GM10248 (cell line): ENCODE measurements at places on chromosomes 5 and 9.

- no peak for DNase-seq
Observed at GRCh38 chr5:96687080-96687479, 24.9 kb downstream of the CAST start.

DNA sequence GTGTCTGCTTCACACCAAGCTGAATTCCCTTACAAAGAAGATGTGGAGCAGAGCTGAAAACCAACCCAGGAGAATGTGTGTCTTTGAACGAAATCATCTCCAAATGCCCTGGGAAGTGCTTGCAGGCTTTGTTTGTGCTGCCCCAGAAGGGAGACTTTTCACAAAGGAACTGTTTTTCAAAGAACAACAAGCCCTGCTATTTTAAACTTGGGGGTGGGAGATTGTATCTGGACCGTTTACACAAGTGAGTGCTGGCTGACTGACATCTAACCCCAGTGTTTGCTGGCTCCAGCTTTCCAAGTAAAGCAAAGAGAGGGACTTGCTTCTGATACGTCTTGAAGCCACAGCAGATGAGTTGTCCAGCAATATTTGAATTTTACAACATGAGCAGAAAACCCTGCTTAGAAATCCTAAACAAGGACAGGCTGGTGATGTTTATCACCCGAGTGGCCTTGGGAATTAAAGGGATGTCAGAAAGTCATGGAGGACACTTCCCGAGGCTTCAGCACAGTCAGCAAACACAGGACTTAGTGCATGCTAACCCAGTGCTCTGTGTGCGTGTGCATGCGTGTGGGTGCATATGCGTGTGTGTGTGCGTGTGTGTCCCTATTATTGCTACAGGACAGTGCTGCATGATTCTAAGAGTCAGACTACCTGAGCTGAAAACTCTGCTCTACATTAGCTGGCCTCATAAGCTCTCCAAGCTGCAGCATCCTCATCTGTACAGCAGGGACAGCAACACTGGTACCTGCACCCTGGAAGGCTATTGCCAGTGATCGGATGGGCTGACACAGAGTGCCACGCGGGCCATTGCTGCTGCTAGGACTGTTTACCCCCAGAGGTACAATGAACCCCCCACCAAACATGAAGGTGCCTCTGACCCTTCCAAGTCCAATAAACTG, 1.4 kb downstream of the ADAMTS12 start:
- no peak for DNase-seq

GRCh38 chr5:146248561-146248960, 45.2 kb downstream of the RBM27 start:
- DNase-seq = no peak

DNA sequence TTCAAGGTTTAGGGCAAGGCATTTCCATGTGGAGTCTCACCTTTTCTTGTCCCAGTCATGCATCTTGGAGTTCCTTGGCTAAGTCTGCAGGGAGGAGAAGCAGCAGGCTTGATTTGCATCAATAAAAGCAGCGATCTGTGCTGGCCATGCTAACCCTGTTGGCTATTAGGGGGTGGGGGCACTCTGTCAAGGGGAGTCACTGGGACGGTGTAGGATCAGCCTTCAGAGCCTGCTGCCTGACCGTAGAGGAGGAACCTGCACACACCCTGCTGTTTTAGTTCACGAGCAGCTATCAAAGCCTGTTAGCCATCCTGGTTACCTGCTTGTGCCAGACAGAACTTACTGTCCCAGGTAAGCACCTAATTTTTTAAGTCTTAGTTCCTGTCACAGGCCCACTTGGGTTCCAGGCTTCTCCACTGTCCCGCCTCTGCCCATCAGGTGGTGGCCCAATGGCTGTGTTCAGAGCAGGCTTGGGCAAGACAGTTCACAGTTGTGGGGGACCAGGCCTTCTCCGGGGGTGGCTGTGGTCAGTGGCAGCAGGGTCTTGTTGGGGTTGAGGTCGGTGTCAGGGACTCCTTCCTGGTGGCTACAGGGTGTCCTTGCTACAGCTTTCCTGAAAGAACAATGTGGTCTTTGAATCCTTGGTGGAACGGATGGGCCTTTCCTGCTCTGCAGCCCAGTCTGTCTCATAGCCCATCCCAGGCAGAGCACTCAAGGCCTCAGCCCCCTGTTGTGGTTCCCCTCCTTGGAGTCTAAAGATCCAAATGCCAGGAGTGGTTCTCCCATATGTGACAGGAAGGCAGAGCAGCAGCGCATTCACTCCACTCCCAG, 43.7 kb downstream of the SECISBP2 start:
- no peak for DNase-seq

GRCh38 chr5:40082313-40082712, 597.4 kb upstream of the PTGER4 start:
- no peak for DNase-seq

DNA sequence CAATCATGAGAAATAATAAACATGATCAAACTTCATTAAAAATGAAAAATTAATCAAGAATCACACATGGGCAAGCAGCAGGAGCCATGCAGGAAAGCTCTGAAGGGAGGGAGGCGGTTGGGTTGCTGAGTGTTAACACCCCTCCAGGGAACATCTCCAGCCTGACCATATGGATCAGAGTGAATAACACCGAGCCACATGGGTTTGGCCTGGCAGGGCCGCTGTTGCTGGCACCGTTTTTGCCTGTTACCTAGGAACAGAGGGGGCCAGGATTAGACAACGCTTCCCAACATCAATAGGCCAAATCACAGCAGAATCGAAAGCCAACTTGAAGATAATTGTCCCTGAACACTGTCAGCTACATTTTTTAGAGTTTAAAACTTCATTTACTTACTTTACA, 160.2 kb downstream of the DENND1A start:
- DNase-seq = no peak

DNA sequence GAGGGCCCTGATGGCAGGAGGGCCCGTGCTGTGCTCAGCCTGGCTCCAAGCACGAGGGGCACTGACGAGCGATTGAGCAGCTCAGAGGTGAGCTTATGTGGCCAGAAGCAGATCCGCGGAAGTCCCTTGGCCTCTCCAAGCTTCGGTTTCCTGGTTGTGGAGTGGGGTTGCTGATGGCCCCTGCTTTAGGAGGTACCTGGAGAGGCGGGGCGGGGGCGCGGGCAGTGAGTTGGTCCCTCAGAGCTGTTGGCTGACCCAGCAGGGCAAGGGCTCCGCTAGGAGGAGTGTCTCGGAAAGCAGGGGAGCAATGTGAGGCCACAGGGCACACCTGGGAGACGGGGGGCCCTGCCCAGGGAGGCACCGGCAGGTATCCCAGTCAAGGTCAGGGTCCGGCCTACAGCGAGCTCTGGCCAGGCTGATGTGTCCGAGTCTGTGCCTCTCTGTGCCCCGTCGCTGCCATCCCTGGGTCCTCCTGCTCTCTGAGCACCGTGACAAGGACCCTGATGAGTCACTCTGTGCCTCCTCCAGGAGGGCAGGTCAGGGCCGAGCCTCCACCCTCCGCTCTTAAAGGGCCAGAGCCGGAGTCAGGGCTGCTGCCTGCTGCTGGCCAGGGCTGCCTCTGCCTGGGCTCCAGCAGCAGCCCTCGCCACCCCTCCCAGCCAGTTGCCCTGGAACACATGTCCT, 14.8 kb downstream of the NCS1 start:
- DNase-seq = no peak

DNA sequence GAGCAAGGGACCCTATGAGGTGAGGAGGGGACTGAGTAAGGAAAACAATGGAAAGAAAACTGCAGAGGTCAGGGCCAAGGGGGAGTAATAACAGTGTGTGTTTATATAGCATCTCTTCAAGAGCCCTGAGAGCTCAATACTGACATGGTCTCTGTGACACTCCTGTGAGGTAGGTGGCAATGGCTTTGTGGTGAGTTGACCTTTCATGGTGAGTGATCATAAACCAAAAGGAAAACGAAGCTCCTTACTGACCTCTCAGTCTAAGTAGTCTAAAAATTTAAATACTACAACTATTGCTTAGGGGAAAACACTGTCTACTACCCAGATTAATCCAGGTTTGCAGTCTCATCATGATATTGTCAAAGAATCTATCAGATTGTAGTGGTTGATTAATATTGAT, 130.9 kb downstream of the SNCAIP start:
- DNase-seq = peak; percentile 14

DNA sequence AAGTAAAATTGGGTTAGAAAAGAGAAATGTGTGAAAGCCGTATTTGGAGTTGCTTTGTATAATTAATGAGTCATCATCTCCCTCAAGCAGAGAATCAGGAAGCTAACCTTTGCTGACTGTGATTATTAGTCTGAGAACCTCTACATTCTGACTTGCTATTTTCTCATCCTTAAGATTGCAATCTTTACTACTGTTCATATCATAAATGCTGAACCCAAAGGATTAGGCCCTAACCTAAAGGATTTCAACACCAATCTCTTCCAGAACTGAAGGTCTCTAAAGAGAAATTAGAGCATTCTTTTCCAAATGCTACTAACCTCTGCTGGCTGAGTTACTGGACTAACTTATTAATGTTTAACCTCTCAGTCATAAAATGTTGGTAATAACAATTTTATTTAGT, 538.1 kb upstream of the MEF2C start:
- peak; percentile 13 for DNase-seq

DNA sequence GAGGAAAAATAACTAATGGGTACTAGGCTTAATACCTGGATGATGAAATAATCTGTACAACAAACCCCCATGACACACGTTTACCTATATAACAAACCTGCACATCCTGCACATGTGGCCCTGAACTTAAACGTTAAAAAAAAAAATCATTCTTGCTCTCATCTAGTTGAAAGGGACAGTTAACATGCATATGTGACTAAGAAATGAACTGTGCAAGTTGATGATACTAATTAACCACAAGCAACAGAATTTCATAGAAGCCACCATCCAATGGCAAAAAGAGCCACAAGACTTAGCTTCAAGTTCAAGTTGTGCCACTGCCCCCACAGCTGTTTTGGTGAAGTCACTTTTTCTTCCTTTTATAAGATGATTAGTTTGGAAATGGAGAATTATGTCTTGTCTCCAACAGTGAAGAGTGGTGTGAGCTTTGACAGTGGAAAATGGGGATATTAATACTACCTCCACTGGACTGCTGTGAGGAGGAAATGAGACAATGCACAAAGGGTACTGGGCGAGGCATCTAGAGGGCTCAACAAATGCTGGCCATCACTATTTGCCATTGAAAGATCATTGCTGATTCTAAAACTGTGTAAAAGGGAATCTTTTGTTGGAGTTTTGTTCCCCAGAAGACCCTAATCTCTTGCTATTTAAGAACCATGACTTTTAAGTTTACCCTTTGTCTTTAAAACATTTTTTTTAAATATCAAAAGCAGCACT, 202.1 kb downstream of the EBF1 start:
- no peak for DNase-seq

GRCh38 chr9:71737455-71737854, 30.9 kb downstream of the CEMIP2 start:
- DNase-seq = no peak

DNA sequence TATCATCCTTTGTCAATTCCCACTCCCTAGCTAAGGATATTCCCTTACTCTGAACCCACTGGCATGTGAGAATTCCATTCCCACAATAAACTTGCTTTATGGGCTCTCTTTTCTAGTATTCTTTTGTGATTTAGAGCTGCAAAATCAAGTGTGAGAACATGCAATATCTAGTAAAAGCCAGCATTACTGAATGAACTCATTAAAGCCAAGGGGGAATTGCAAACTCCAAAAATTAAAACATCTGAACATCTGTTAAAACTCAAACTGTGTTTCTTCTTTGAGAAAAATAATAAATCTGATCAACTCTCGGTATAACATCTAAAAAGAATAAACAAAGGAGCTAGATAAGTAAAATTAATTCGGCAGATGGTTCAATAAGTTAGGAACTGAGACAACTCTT, 53.1 kb upstream of the MPDZ start:
- DNase-seq = no peak

DNA sequence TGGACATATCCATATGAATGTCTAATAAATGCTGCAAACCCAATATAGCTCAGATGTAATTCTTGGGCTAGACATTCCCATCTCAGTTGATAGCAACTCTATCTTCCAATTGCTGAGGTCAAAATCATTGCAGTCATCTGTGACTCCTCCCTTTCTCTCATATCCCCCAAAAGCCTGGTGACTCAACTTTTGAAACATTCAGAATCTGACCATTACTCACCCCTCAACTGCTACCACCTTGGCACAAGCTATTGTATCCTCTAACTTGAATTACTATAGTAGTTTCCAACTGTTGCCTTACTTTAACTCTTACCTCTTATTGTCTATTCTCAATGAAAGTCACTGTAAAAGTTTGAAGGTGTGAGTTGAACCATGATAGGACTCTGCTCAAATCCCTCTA, 600.1 kb upstream of the RGMB start:
- no peak for DNase-seq

DNA sequence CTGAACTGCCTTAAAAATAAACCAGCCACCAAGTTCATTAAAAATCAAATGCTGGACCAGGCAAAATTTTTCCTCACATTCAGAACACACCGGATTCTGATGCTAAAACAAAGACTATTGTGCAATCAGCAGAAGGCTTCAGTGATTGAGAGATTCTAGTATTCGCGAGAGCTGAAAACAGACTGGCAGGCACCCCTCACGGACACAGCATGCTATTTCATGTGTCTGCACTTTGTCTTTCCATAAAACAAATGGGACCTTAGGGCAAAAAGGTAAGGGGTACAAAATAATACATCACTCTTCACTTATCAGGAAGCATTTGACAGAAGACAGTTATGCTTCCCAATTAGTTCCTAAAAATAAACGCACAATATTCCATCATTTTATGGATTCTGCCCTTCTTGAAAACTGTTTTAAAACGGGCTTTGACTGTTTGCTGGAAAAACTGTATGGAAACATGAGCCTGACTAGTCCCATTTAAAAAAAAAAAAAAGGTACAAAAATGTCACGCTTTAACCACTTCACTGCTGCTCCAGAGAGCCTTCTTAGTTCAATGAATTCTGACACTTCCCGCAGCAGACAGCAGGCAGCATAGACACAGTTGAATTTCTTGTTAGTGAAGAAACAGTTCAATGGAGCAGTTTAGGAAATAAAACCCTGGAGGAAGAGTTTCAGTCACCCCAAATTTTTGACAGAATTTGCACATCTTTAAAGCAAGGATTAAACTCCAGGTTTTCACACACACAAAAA, 99.2 kb downstream of the MED27 start:
- no peak for DNase-seq

GRCh38 chr9:132030626-132031325, 48.9 kb downstream of the MED27 start:
- DNase-seq = no peak

DNA sequence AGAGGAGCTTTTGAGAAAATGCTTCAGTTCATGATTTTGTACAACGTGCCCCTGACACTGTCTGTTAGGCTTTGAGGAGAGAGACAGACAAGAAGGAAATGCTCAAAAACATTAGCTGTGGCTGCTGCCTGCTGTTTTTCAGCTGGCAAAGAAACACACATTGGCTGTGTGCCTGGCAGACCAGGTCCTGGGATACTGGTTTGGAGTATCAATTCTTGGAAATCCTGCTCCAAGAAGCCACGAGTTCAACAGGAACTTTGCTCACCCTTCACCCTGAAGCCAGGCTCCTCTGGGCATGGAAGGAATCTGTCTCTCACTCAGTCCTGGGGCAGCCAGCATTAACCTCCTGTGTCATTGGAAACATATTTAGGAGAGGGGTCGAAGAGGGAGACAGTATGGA, 245.5 kb downstream of the AUH start:
- DNase-seq = no peak
